ENCODE measurements at places on chromosomes 12 and 14. TPM values are rescaled to one million over a fixed set of nuclear protein-coding genes. Genes with fewer than 3 reads are reported as not detected.

Gene CLEC4D
- total RNA-seq, result not detected

DNA sequence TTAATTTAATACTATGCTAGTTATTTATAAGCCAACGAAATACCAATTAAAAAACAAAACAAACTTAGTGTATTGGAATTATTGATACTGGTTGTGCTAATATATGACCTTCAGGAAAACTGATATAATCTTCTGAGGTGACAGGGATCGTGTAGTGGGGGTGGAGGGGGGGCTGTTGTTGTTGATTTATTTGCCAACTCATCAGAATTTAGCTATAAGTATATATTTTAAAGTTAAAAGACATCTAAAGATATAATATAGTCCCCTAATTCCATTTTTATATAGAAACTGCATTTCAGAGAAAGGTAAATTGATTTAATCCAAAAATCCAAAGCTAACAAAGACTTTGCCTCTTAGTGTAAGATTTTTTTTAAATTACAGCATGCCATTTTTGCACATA lies 210.5 kb downstream of the LRRK2 start:
- no peak for DNase-seq

DNA sequence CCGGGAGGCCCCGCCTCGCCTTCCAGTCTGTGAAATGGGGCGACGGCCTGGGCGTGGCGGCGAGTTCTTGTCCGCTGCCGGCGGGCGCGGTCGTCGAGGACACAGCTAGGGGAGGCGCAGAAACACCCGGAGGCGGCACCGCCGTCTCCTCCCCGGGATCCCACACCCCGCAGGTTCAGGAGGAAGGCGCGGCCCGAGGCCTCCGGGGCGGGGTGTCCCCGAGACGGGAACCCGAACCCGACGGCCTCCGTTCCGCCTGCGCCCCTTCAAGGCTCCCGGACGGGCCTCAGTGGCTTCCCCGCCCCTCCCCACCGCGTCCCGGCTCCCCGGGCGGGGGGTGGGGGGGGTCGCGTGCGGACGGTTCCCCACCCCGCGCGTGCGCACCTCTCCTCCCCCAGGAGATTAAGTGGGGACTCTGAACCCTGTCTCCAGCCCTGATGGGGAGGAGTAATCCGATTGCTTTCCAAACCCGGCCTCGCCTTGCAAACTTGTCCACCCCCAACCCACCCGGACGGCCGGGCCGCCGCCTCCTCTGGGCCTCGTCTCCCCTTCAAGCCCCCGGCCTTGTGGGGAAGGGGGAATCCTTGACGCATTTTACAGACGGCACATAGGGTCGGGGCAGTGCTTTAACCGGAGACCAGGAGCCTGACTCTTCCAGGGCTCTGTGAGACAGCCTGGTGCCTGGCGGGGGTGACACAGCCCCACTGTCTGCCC lies 35.3 kb upstream of the ANKRD9 start:
- no peak for DNase-seq

DNA sequence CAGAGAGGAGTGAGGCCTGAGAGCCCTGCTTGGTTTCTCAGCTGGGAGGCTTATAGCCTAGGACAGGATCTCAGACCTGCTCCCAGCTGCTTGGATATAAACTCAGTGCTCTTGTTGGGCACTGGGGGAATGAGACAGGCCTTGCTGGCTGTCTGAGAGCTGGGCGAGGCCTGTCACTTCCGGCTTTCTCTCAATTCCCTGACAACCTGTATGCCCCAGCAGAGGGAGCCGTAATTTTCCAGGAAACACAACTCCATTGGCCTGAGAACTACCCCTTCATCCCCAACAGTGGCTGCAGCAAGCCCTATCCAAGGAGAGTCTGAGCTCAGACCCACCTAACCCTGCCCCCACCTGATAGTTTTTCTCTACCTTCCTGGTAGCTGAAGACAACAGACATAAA lies 258.3 kb upstream of the STXBP6 start:
- DNase-seq, result no peak

Gene UNC79
- under 0.01 TPM for total RNA-seq

DNA sequence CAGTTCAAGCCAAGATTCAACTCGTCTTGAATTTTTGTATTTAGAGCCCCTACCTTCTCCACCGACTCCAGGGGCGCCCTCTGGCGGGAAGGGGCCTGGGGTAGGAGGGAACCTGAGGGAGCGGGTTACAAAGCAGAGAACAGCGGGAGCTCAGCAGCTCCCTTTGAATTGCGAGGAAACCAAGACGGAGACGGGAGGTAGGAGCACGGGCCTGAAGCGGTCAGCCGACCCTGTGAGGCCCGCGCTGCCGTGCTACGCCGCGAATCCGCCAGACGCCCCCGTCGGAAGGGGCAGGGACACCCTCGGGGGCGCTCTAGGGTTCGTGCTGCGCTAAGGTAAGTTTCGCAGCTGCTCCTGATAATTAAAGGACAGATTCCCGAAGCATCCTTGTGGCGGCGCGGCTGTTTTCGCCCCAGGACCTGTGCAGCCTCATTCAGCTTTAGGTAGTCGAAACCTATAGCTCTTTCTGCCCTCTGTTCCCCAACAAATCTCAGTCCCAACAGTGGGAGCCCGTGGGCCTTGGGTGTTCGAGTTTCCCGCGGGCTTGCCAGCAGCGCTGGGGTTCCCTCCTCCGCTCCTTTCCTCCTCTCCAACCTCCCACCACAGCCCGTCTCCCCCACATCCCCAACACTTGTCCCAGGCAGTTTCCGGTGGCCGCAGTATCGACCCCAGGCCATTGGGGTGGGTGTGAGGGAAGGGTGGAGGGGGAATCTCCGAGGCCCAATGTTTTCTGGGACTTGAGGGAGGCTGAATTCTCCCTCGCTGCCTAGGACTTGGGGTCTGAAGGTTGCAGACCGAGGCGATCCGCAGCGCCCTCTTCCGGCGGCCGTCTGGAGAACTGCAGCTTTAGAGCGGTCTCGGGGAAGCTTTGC lies 5.1 kb upstream of the NKX2-1 start:
- no peak for DNase-seq

DNA sequence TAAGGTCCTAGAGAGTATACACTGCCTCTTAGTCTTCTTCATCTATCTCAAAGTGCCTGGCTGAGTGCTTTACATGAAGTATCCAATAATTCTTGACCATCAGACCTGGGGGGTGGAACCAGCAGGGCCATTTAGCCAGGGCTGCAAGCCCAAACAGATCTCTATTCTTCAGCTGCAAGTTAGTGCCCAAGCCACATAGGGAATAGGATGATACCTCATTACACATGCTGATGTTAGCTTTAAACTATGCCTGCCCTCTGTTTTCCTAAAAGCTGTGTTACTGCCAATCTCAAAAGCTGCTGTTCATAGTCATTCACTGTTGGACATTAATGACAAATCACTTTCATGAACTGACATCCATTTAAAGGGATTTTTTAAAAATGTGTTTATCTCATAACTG lies 16.7 kb upstream of the IFNG start:
- DNase-seq, result no peak

GRCh38 chr14:91397965-91398591 lies 19.5 kb downstream of the CCDC88C start:
- DNase-seq, result no peak

Gene INHBE
- not detected for total RNA-seq

DNA sequence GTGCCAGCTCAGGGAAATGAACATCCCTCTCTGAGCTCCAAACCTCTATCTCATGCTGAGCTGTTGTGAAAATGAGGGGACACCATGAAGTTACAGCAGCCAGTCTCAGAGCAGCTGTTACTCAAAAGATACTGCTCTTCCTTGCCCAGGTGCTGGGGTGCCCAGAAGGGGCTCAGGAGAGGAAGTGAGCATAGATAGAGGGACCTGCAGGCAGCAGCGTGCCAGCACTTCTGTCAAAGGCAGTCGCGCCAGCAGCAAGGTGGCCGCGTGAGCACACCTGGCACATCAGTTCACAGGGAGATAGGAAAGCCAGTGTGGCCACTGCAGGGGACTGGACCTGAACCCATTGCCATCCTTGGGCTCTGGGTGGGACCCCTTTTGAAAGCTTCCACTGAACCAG lies 27.8 kb downstream of the C14orf132 start:
- no peak for DNase-seq

DNA sequence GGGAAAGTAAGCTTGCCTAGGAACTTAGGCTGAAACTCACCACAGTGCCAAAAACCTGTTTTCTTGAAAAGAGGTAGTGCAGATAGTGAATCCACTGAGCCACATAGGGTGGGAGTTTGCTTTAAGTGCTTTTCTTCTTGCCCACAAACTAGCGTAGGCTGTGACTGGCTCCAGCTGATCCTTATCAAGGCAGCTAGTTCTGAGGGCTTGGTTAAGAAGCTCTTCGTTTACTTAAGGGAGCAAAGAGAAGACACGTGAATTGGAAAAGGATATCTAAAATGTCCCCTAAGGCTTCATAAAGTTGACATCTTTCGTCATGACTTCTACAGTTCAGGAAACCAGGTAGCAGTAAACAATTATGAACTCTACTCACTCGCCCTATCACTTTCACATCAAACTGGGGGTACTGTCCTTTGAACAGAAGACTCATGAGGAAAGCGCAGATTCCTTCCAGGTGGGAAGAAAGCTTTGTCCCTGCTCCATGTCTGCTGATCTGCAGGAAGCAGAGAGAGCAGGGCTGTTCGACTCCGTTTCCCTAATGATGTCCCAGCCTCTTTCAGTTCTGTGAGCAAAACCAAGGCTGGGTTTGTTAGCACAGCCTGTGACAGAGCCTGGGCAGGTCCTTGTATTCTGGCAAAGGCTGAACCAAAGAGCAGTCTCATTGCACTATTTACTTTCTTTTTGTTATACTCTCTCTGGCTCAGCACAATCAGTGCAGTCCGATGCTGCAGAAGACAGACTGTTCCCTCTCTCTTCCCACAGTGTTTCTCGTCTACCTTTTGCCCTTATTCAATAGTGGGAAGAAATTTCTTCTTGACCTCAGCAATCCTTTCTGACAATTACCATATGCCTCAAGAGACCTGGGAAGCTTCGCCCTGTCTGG lies 93.5 kb upstream of the ETV6 start:
- no peak for DNase-seq

Gene ART4
- 74.4 TPM for total RNA-seq
